CD4-positive, alpha-beta T cell treated with Interleukin-17A for 1 hour (primary cell): ENCODE measurements at places on chromosomes 5 and 9.

DNA sequence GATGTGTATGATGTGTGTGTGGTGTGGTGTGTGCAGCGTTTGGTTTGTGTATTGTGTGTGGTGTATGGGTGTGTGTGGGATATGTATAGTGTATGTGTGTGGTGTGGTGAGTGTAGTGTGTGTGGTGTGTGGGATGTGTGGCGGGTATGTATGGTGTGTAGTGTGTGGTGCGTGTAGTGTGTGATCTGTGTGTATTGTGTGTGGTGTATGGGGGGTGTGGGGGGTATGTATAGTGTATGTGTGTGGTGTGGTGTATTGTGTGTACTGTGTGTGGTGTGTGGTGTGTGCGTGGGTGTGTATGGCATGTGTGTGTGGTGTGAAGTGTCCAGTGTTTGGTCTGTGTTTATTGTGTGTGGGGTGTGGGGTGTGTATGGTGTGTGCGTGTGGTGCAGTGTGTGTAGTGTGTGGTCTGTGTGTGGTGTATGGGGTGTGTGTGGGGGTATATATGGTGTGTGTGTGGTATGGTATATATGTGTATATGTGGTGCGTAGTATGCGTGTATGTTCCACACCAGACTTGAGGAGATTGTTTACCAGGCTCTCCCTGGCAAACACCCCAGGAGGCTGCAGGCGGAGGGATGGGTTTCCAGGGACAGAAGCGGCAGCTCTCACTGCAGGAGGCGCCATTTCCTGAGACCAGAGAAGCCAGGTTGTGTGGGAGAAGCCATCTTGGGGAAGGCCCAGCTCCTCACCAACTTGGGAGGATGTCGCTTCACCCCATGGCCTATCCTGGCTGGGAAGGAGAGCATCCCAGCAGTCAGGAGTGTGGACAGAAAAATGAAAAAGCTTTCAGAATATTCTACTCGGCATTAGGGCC is 138.1 kb downstream of the NXNL2 start:
- no peak for DNase-seq

DNA sequence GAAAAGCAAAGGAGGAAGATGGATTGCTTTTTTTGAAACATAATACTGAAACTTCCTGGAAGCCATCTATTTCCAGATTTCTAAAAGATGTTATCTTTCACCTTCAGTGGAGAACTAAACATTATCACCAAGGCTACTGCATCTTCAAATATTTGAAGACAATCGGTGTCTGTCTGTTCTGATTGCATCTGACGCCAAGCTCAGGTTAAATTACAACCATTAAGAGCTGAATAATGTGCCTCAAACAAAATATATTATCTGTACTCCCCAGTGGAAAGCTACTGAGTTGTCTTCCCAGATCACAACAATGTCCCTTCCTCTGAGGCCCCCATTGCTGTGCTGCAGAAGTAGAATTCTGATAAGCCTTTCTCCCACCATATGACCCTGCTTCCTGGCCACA is 342.3 kb downstream of the PLK2 start:
- no peak for DNase-seq

GRCh38 chr9:20480249-20480648 is 142.1 kb downstream of the MLLT3 start:
- no peak for DNase-seq

DNA sequence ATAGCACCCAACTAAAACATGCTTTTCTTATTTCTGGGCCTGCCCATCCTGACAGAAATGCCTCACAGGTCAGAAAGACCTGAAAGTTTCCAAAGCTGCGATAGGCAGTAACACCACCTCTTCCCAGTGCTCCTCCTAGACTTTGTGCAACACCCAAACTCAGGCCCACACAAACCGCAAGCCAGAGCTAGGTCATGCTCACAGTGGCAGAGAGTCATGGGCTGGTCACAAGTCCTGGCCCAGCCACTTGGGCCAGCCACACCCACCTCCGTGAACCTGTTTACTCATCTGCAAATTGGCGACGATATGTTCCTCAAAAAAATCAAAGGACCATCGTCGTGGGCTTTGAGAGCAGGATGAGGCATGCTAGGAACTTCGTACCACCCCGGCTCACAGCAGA is 44.0 kb upstream of the SLC25A51 start:
- no peak for DNase-seq

DNA sequence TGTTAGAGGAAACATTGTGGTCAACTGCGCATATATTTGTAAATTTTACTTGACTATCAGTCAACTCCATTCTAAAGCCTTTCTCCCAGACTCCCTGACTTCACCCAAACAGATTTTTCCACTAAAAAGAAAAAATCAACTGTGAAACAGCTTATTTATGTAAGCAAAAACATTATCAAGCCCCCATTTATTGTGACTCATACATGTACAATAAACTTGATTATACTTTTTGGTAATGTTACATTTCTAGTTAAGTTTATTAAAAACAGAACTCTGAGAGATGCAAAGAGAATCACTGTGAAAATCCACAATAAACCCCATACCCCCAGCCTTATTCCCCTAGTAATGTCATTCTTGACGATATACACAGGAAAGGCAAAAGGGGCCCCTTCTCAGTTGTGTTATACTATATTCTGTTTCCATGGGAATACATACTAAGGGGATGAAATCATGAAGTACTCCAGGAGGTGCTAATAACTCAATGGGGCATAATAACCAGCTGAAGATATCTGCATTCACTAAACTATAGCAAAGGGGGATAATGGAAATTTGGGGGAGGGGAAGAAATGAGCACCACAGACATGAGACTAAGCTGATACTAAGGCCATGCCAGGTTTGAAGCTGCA is 616.0 kb downstream of the ACTL7B start:
- DNase-seq: no peak

GRCh38 chr5:74199436-74200210 is 440.9 kb downstream of the ENC1 start:
- no peak for DNase-seq

GRCh38 chr9:17757816-17758215 is 178.9 kb downstream of the SH3GL2 start:
- no peak for DNase-seq

- DNase-seq: no peak
Observed at GRCh38 chr5:98785244-98785643, 11.8 kb downstream of the RGMB start.

- DNase-seq: no peak
Observed at GRCh38 chr5:121762426-121762825, 89.3 kb upstream of the FTMT start.

DNA sequence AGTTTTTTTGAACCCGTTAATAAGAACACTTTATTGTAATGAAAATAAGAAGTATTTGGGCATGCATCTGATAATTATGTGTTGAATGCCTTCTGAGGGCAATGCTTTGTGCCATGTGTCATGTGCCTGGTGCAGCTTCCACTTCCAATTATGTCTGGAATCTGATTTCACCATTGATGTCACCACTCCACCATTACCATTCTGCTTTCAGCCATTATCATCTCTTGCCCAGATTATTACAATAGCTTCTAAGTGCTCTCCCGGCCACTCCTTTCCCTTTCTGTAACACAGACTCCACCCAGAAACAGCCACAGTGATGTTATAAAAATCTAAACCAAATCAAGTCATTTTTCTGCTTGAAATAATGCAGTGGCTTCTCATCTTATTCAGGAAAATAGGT is 171.7 kb downstream of the C9orf152 start:
- DNase-seq: no peak
